ENCODE measurements at places on chromosomes 1 and 21.

DNA sequence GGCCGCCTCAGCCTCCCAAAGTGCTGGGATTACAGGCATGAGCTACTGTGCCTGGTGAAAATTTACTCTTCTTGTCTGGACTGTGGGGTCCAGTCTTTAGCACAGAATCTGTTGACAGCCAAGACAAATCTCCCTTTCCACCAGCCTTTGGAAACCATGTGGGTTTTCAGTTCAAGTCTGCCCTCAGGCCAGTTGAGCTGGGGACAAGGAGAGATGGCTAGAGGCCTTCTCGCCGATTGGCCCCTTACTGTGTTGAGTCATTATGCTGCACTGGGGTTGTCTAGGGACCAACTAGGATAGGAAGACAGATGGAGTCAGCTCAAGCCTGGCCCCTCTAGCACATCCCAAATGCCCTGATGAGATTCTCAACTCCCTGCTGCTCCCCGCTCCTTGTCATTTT is 8.6 kb upstream of the NKAIN1 start:
- no peak for DNase-seq

DNA sequence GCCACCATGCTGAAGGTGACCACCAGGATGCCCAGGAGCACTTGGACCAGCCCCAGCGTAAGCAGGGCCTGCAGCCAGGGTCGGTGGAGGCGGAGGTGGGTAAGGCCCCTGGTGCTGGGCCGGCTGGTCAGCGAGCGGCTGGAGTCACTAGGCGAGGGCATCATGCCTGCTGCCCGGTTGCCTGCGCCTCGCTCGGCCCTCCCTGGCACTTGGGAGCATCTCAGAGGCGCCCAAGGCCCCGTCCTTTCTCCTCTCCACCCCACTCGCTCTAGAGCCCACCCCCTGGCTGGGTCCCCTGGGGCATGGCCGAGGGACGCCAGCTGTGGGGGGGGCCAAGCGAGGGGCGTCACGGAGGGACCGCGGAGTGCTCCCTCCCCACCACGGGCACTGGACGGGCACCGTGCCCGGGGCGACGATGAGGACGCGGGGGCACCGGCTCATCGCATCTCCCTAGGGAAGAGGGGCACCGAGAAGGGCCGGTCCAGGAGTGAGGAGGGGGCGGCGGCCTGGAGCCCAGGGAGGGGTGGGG is 505 bp downstream of the ENTREP3 start:
- DNase-seq = no peak

DNA sequence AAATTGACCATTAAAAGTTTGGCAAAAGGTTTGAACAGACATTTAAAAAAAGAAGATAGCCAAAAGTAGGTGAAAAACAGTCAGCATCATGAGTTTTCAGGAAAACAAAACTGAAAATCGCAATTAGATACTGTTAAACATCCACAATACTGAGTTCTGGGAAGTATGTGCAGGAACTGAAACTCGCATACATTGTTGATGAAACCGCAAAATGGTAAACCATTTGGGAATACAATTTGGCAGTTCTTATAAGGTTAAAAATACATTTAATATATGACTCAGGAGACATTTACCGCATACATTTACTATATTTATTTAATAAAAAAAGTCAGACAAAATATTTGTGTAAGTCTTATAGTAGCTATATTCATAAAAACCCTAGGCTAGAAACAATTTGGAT is 393.2 kb downstream of the COL11A1 start:
- no peak for DNase-seq

DNA sequence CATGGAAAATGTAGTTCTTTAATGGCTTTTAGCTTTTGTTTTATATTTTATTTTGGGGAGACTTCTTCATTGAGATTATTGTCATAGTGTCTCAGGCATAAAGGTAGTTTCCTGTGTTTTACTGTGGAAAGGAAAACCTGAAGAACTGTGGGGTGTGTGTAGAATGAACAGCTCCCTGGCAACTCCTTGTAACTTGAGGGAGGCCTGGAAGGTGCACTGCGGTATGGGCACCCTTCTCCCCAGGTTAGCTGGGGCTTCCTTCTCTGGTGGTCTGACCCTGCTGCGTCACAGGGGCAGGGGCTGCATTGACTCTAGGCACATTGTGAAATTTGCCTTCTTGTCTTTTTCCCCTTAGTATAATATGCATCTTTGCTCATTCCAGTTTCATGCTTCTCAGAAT is 1.7 kb downstream of the ATP1B1 start:
- no peak for DNase-seq

- DNase-seq = no peak
These were observed 414 bp downstream of the TMEM51 start for GRCh38 chr1:15153842-15154479.

- no peak for DNase-seq
These were observed 142.0 kb upstream of the C1orf105 start for GRCh38 chr1:172278478-172278877.

- no peak for DNase-seq
These were observed 1.3 kb upstream of the NRIP1 start for GRCh38 chr21:15066123-15066575.

DNA sequence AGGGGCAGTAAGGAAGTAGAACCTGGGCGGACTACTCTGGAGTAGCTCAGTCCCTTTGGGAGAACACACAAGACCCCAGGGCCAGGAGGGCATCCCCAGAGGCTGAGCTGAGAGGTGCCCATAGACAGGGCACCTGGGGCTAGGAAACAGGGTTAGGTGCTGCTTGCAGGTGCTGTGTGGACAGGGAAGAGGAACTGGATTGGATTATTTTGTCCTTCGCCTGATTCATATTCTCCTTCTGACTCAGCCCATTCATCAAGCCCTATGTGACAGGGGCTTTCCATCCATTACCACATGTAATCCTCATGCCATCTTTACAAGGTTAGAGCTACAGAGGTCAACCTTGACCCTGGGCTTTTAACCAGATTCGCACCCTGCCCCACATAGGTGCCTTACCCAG is 183.9 kb downstream of the C1orf94 start:
- DNase-seq = no peak
